Mammary epithelial cell (primary cell): ENCODE measurements at places on chromosomes 7 and 10. TPM values are rescaled to one million over a fixed set of nuclear protein-coding genes. Genes with fewer than 3 reads are reported as not detected.
A peak's percentile ranks its signal among the peaks of the same experiment; 100 is the strongest.

- DNase-seq = no peak
These were observed 16.0 kb downstream of the TCAF1 start for GRCh38 chr7:143885951-143886350.

DNA sequence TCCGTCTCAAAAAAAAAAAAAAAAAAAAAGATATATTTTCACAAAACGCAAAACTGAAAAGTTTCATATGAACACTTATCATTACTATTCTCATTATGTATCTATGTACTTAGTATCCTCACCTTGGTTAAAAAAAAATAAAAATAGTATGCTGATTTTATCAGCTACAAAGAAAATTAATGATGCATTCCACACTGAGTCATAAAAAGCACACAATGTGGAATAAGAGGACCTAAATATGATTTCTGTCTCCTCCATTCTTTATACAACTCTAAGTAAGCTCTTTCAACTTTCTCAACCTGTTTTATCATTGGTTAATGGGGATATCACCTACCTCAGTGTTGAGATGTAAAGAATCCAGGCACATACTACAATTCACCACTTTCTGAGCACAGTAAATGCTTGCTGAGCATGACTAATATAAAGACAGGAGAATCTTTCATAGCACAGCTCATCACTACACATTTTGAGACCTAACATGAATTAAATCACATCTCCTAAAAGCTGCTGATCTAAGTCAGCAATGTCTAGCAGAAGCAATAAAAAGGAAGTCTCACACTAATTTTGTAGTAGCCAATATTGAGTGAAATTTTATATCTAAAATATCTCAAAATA lies 2.7 kb downstream of the SNX13 start:
- DNase-seq = peak; percentile 26

GRCh38 chr10:48399056-48399541 lies 92.6 kb downstream of the MAPK8 start:
- DNase-seq = no peak

DNA sequence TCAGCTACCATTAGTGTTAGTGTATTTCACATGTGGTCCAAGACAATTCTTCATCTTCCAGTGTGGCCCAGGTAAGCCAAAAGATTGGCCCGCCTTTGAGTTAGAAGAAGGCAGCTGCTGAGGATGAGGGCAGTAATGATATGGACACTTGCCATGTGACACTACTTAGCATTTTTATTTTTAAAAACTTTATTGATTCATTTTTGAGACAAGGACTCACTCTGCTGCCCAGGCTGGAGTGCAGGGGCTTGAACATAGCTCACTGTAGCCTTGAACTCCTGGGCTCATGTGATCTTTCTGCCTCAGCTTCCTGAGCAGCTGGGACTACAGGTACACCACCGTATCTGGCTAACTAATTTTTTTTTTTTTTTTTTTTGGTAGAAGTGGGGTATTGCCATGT lies 12.3 kb upstream of the ACTR3B start:
- DNase-seq = no peak

DNA sequence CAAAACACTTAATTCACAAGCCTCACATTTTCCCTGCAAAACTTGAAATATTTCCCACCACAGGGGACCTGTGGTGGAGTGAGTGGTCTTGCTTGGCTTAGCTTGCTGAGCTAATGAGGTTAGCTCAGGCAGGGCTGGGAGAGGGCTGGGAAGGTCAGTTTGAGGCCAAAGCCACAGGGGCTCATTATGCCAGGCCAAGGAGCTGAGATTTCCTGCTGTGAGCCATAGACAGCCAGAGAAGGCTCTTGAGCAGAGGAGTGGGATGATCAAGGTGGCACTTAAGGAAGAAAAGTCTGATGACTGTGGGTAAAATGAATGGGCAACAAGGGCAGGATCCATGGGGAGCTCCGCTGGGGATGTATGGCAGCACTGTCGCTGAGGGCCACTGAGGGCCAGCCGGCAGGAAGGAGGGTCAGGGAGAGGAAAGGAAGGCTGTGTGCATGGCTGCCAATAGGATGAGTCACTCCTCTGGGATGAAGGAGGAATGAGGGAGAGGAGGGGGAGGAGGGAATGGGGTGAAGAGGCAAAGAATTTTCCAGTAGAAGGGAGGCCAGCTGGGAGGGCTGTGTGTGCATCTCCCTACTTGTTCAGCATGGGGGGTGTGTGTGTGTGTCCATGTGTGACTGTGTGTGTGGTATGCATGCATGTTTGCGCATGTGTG lies 18.7 kb upstream of the ZNF488 start:
- peak; percentile 50 for DNase-seq

DNA sequence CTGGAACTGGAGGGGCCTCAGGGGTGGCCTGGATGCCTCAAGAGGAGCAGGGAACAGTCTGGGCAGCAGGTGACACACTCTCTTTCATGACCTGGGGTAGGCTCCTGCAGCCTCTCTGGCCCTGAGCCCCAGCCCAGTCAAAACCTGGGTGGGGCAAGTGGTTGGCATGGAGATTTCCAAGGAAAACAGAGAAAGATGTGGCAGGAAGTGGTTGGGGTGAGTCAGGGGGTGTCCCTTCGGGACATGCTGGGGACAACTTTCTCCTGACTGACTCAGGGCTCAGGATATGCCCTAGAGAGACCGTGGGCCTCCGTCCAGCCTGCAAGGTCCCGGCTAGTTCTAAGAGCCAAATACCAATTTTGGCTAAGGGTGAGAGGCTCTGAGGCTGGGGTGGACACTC lies 2.9 kb downstream of the AQP1 start:
- peak; percentile 68 for DNase-seq

- DNase-seq = peak; percentile 4
These were observed 23.9 kb downstream of the GLCCI1 start for GRCh38 chr7:7992506-7992905.

- no peak for DNase-seq
These were observed 16.5 kb downstream of the DENND10 start for GRCh38 chr10:119120413-119120867.

DNA sequence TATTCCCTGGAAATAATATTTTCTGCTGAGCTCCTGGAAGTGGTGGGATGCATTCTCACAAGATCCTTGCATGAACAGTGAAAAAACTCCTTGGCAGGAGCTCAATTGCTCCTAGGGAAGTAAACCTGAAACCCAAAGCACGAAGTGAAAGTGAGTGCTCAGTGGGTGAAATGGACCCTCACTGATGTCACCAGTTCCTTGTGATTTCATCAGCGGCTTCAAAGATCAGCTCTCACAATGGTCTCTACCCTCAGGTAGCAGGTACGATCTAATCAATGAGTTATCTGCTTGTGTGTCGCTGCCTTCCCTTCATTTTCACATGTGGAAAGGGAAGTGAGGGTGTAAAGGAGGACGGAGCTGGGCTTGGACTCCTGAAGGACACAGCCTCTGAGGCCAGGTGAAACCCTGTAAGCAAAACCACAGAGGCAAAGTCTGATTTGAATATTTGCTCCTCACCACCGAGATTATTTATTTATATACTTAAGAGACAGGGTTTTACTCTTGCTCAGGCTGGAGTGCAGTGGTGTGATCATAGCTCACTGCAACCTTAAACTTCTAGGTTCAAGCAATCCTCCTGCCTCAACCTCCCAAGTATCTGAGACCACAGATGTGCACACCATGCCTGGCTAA lies 255.4 kb upstream of the LYZL1 start:
- no peak for DNase-seq

GRCh38 chr7:31890198-31890597 lies 180.0 kb downstream of the PDE1C start:
- DNase-seq = peak; percentile 83

DNA sequence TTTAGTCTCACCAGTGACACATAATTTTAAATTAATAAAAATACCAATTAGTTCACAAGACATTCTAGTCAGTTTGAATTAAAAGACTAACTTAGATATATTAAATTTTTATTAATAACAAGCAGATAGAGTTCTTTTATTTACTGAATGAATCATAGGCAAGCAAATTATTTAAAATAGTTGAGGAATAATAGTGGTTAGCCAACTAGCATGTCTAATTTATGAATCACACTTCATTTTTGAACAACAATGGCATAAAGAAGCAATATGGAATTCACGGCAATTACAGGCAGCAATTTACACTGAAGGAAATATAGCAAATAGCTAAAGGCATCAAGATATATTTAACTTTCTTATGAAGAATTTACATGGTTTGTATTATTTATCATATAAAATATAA lies 187.0 kb upstream of the SLC26A5 start:
- DNase-seq = peak; percentile 50

Gene SKAP2
- 7.8 TPM for polyA plus RNA-seq

Gene CALHM3
- not detected for polyA plus RNA-seq

Gene FAM24B
- polyA plus RNA-seq = 6.5 TPM

Gene CYP26C1
- polyA plus RNA-seq = 0.02 TPM
